ENCODE measurements at places on chromosomes 3 and 15. TPM values are rescaled to one million over a fixed set of nuclear protein-coding genes. Genes with fewer than 3 reads are reported as not detected.

GRCh38 chr3:45487508-45487907 lies 99.1 kb downstream of the LARS2 start:
- H3K4me1 ChIP-seq: peaks cover 4% of the 10 kb centered on the region
- no peak overlapping the region for H3K27ac ChIP-seq
- no peaks in the 10 kb centered on the region for H3K27me3 ChIP-seq
- H3K36me3 ChIP-seq: peaks cover 46% of the 10 kb centered on the region
- no peak overlapping the region for H3K4me3 ChIP-seq
- DNase-seq: no peak

CALML4 gene
- total RNA-seq: 7.3 TPM

GOLGA6L10 gene
- 3.0 TPM for total RNA-seq

- H3K36me3 ChIP-seq: no peaks in the 10 kb centered on the region
- no peak overlapping the region for H3K4me3 ChIP-seq
- H3K27me3 ChIP-seq: no peaks in the 10 kb centered on the region
Measured at GRCh38 chr3:23550402-23550801, 255.4 kb upstream of the UBE2E1 start.

- peaks cover 13% of the 10 kb centered on the region for H3K36me3 ChIP-seq
- peak overlapping the region; percentile 35 for H3K27ac ChIP-seq
- peak; percentile 35 for DNase-seq
- peaks cover 14% of the 10 kb centered on the region for H3K4me1 ChIP-seq
Measured at GRCh38 chr3:51605938-51606337, 65.1 kb upstream of the TEX264 start.

OXSR1 gene
- total RNA-seq: 56.5 TPM
